ENCODE measurements at places on chromosomes 16 and 17.

DNA sequence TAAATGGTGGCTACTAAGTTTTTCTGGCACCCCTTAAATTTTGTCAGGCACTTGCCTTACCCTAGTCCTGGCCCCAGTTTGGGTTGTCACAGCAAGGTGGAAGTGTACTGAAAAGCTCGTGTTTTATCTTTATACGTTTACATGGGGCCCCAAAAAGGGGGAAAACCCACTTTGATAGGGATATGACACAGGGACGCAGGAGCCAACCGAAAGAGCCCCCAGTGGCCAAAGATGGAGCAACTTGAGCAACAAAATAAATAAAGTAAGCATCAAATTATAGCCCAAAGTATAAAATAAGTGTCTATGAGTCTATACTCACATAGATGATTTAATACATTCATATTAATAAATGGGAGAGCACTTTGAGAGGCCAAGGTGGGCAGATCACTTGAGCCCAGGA, 5.0 kb upstream of the CETP start:
- no peak for DNase-seq

DNA sequence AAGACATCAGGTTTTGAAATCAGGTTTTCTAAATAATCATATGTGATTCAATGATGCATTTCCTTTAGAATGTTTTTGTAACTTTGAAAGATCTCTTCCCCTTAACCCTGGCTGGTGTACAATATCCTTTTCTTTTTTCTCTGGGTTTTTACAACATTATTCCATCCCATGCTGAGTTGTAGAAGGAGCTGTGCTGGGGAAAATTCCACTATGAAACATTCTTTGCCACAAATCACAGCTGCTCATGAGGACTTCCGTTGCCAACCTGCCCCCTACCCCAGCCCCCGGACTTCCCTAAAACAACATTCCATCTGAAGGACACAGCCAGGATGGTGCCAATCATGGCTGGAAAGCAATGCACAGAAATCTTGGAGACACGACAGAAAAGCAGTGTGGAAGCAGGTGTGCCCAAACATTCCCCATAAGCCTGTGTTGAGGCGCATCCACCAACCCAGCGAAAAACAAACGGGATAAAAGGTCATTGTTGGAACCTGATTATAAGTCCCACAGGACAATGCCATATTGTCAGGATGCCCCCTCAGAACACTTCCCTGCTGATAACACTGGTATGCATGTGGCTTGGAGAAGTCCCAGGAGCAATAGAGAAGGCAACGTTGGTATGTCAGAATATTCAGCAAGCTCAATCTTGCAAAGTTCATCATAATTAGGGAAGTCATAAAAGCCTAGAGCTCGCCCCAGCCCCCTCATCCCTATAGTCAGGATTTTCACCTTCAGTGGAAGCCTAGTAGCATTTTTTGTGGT, 475.0 kb downstream of the HS3ST3B1 start:
- DNase-seq: peak; percentile 39

- DNase-seq: no peak
These were observed 173.2 kb upstream of the MYOCD start for GRCh38 chr17:12492450-12492849.

- DNase-seq: no peak
These were observed 297.4 kb downstream of the CNTNAP4 start for GRCh38 chr16:76574651-76575050.

DNA sequence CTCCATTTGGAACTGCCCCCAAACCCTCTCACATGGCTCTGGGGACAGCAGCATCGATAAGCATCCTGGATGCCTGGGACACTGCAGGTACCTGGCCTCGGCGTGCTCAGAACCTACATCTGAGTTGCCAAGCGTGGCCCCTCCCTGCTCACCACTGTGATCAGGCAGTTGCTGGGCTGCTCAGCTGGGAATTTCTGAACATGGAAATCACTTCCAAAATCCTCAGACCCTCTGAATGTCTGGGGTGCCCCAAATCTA, 6.3 kb downstream of the CDH5 start:
- DNase-seq: no peak

DNA sequence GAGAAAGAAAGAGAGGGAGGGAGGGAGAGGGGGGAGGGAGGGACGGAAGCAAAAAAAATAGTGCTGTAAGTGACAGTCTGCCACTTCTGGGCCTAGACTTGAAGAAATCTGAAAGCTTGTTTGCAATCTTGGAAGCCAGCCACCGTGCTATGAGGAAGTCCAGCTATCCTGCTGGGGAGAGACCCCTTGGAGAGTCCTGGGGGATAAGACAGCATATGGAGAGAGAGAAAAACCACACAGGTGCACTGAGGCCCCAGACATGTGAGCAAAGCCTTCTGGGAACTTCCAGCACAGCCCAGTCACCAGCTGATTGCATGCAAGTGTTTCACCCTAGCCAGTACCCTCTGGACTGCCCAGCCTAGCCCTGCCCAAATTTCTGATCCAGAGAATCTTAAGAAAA, 12.6 kb upstream of the ALOX12B start:
- DNase-seq: no peak

GRCh38 chr16:84042308-84042878, at the start of gene SLC38A8:
SLC38A8 (minus strand) TSS chr16:84042795; CDS start chr16:84042157, 638 bp downstream.
- no peak for DNase-seq

DNA sequence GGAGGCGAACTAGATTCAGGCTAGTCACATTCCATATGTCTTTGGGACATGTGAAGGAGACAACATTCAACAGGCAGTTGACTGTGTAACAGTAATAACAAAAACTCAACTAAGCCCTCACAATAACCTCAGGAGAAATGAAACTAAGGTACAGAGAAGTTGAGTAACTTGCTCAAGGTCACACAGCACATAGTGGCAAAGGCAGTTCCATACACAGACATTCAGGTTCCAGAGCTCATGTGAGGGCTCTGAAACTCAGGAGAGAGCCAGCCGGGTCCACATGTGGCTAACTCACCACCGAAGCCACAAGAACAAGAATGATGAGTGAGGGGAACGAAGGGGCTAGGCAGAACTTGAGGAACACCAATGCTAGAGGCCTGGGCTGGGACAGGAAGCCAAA, 46.3 kb upstream of the CCL1 start:
- DNase-seq: no peak
